SK-MEL-5 (cell line): ENCODE measurements at places on chromosomes 16 and 17. TPM values are rescaled to one million over a fixed set of nuclear protein-coding genes. Genes with fewer than 3 reads are reported as not detected.

DNA sequence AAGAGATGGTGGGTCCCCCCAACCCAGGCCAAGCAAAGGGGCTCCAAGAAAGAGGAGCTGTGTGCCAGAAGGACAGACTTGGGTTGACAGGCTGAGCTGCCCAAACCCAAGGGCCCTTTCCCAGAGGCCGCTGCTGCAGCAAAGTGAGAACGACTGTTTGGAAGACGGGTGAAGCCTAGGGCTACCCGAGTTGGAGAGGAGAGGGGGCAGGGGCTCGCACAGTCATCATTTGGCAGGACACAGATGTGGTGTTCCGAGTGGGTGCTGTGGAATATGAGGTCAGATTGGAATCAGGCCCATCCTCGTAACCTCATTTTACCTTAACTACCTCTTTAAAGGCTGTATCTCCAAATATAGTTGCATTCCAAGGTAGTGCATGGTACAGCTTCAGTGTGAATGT is 5.3 kb upstream of the MFAP4 start:
- no peak for DNase-seq

DNA sequence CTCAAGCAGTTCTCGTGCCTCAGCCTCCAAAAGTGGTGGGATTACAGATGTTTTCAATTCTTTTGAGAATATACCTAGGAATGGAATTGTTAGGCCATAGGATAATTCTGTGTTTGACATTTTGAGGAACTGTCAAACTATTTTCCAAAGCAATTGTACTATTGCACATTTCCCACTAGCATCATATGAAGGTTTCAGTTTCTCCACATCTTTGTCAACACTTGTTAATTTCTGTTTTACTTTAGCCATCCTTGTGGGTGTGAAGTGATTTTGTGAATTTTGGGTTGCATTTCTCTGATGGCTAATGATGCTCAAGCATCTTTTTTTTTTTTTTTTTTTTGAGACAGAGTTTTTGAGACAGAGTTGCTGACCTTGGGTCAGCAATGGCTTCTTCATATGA is 6.2 kb downstream of the NT5M start:
- DNase-seq = no peak

DNA sequence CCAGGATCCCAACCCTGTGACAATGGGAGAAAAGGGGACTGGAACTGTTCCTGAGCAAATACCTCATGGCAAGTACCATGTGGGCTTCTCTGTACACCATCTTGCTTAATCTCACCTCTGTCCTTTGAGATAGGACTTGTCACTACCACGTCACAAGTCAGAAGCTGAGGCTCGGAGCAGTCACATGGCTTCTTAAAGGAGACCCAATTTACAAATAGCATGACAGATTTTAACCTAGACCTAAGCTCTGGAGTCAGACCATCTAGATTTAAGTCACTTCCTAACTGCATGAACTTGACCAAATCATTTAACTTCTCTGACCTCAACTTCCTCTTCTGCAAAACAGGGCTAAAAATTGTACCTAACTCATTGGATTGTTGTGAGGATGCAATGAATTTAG is 36.0 kb upstream of the CCL1 start:
- no peak for DNase-seq

DNA sequence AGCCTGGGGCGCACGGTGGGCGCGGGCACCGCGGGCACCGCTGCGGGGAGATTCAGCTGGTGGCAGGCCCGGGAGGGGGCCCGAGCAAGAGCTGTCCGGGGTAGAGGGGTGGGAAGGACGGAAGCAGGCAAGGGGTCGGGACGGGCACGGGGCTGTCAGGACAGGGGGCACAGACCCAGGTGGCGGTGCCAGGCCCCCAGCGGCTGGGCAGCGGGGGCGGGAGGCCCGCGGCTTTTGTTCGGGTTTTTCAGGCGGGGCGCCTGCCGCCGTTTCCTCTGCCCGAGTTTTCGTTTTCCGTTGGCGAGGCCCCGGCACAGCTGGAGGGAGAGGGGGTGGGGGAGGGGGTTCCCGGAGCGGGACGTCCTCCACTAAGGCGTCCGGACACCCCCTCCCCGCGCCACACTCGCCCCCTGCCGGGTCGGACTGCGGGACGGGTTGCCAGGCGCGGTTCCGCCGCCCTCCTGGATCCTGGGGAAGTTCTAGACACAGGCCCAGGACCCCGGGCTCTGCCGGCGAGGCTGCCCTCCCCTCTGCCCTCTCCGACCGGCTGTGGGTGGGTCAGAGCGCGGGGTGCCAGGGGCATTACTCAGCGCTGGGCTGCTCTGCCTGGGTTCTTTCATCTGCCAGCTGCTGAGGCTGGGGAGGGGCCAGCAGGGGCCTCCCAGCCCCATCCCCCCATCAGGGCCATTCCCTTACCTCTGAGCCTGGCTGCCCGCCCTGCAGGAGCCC is 543 bp downstream of the ARHGAP23 start:
- no peak for DNase-seq

DNA sequence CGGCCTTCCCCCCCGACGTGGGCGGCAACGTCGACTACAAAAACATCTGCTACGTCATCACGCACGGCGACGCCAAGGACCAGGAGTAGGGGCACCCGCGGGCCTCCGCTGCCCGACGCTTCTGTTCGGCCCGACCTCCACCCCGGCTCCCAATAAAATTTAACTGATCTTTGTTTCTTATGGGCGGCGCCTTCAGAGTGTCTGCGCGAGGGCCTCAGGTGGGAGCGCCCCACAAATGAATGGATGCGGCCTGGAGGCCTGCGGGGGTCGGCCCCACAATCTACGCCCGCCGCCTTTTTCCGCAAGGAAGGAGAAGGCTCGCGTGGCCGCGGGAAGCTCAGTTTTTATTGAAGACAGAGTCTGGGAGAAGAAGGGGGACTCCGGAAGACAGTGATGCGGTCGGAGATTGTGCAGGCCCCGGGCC is 3.2 kb downstream of the MYL11 start:
- DNase-seq = peak; percentile 80

DNA sequence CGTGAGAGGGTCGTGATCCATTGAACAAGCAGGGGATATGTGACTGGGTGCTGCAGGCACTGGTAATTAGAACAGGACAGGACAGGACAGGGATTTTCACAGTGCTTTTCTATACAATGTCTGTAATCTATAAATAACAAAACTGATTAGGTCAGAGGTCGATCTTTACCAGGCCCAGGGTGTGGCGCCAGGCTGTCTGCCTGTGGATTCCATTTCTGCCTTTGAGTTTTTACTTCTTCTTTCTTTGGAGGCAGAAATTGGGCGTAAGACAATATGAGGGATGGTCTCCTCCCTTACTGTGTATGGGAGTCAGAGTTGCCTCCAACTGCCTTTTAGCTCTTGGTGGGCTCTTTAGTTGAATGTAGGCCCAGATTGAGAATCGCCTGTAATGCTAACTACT is 1.5 kb upstream of the ZNF764 start:
- no peak for DNase-seq

GRCh38 chr16:88352261-88353200 is 30.2 kb upstream of the ZNF469 start:
- DNase-seq = no peak

GRCh38 chr17:68182940-68183551 is 64.8 kb upstream of the AMZ2 start:
- no peak for DNase-seq

DNA sequence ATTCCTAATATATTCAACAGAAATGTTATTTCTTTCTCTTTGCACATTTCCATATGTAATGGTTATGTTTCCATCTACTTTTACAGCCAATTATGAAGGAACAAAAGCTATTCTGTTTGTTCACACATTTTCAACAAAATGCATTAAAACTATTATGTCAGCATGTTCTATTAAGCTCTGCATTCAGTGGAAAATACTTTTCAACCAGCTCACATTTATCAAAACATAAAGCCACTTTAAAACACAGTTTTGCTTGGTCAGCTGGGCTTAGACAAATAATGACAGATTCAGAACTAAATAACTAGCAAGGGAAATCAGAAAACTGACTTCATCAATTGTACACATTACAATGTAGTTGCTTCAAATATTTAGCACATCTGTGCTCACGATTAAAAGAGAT is 6.9 kb downstream of the SALL1 start:
- DNase-seq = no peak

- DNase-seq = peak; percentile 76
Observed at GRCh38 chr17:42667088-42667951, 8.2 kb downstream of the TUBG2 start.

DNA sequence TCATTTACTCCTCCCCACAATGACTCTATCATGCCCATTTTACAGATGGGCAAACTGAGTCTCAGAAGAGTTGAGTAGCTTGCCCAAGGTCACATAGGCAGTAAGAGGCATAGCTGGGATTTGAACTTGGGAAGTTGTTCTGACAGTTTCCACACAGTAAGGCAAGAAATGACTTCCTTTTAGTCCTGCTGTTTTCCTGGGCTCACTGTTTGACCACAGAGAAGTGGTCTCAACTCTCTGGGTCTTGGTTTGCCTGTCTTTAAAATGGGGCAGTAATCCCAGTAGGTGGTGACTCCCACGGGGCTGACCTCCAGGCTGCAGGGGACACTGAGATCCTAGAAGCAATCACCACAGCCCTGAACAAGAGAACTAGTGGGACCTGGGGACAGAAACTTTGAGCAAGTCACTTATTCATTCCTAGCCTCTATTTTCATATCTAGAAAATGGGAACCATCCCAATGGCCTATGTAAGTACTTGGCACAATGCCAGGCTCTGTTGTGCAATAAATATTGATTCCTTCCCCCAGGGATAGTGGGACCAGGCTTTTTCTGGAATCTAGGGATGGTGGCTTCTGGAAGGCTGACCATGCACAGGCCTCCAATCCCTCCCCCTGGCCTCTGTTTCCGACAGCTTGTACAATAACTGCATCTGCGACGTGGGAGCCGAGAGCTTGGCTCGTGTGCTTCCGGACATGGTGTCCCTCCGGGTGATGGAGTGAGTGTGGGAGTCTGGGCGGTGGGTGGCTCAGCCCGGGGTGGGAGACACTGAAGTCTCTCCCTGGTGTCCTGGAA is 20.5 kb downstream of the DEXI start:
- no peak for DNase-seq

DNA sequence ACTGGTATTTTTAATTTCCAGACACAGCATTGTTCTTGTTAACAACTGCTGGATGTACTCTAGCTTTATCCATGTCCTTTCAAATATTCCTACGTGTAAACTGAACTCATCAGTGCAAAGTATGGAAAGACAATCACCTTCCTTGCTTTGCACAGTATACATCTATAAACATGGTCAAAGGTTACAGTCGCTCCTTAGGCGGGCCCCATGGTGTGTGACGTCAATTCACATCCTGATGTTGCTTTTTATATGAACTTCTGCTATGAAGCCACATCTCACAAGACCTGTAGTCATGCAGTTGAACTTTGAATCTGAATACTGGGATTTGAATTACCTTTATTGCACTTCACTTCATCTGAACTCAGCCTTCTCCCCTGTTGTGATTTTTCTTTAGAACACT is 447.6 kb upstream of the PSMD7 start:
- peak; percentile 62 for DNase-seq

GRCh38 chr17:5264893-5265292 is 17.2 kb upstream of the RABEP1 start:
- no peak for DNase-seq

DNA sequence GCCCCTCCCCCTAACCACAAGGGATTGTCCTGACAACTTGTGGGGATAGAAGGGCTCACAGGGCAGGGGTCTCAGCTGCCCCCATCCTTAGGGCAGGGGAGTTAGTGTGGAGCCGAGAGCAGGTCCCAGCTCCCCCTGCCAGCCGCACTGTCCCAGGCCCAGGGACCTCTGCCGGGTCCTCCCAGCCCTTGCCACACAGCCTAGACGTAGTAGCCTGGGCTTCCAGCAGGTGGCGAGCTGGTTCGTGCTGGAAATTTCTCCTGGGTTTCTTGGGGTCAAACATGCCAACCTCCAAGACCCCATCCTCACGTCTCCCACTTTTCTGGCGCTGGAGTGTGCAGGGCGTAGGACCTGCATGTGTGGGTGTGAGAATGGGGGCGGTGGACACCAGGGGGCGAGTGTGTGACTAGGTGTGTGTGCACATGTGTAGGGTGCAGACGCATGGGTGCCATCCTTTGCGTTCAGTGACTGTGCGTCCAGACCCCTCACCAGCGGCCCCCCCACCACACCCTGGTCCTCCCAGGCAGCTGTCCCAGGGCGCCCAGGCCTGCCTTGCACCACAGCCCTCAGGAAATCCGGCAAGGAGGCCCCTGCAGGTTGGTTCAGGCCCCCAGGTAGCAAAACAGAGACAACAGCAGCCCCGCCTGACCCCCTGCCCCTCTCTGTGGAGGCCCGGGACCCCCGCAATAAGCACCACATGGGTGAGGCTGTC is 29.5 kb downstream of the SBK1 start:
- DNase-seq = peak; percentile 45

- DNase-seq = no peak
Observed at GRCh38 chr17:45939395-45939794, 45.0 kb downstream of the MAPT start.

- DNase-seq = no peak
Observed at GRCh38 chr17:77142689-77143088, 1.9 kb downstream of the SEC14L1 start.

GRCh38 chr16:36336-36984 is 16.9 kb downstream of the POLR3K start:
- DNase-seq = no peak

DNA sequence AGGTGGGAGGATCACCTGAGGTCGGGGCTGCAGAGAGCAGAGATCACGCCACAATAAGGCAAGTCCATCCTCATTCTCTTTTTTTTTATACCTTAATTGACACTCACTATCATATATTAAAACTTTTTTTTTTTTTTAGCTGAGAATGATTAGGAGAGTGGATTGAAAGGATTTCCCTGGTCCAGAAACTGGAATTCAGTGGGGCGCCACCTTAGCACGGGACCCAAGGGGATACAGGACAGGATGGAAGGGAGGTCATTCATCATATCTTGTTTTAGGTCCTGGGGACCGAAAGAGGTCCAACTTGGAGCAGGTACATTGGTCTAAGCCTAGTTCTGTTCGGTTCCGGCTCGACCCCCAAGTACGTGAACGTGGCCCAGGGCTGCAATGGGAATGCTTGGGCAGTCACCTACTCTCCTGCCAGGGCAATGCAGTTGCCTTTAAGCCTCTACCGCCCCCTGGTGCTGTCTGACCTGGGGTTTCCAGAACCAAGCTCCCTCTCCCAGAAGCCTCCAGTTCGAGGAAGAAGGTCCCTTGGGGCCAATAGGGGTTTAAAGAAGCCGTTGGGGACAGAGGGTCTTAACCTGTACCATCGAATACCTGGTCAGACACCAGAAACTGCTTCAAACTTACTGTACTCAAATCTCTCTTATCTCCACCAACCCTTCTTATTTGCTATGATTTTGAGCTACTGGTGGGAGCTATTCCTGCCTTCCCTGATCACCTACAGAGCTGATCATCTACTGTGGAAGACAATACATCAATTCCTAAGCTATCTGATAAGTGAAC is 19.9 kb upstream of the GPATCH8 start:
- peak; percentile 87 for DNase-seq

The NOXO1 gene
- total RNA-seq = not detected in 2 replicates

The KRTAP9-2 gene
- not detected in 2 replicates for total RNA-seq

The TP53TG3C gene
- not detected in 2 replicates for total RNA-seq

The EFNB3 gene
- total RNA-seq = 2.8 and 3.7 TPM in 2 replicates

The KLHL10 gene
- total RNA-seq = not detected in 2 replicates

The FBXL16 gene
- 6.6 and 7.3 TPM in 2 replicates for total RNA-seq

The CRK gene
- total RNA-seq = 80.7 and 87.1 TPM in 2 replicates

The ZNF624 gene
- 4.1 and 5.2 TPM in 2 replicates for total RNA-seq

The ADGRG3 gene
- total RNA-seq = not detected in 2 replicates

The IRF8 gene
- 0.21 TPM in 1 of 2 replicates, not detected in the other for total RNA-seq
